ENCODE measurements at places on chromosomes 1 and 21. TPM values are rescaled to one million over a fixed set of nuclear protein-coding genes. Genes with fewer than 3 reads are reported as not detected.

Gene PTPN7
- total RNA-seq: not detected

Gene LCK
- total RNA-seq: not detected

Gene ALG14
- total RNA-seq: 3.7 TPM

Gene FAM76A
- total RNA-seq: 20.0 TPM

Measured in frontal cortex (tissue), 4 donors.